Activated CD8-positive, alpha-beta memory T cell treated with anti-CD3 and anti-CD28 coated beads for 48 hours (primary cell): ENCODE measurements at places on chromosomes 6 and 20.

DNA sequence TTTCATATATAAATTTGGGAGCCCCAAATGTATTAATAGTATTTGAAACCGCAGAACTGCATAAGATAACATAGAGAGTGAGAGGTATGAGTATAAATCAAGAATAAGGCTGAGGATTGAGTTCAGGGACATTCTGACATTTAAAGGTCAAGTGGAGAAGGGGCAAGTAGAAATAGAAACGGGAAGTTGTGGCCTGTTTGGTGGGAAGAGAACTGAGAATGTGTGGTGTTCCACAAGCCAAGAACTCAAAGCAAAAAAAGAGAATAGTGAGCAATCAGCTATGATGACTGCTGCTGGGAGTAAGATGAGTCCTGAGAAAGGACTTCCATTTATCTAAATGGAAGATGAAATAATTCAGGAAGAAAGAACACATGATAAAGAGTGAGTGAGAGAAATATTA, 418.4 kb downstream of the CD109 start:
- no peak for DNase-seq

GRCh38 chr6:155247618-155248007, 16.2 kb upstream of the CLDN20 start:
- no peak for DNase-seq

DNA sequence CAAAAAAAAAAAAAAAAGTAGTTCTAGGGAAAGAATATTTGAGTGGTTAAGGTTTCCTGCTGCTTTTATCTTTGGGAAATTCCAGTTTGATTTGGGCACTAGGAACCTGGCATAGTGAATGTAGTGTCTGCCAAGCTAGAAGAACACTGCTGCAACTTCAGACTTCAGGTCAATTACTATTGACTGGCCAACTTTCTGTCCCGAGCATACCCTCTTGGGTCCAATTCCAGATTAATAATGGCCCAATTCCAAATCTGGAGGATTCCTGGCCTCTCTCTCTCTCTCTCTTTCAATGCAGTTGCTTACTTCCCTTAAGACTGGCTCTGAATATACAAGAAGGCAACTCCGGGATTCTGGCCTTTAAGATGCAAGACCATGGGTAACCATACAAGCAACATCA, 74.9 kb downstream of the ANKEF1 start:
- no peak for DNase-seq

GRCh38 chr6:16635810-16636602, 125.3 kb downstream of the ATXN1 start:
- DNase-seq, result no peak

- no peak for DNase-seq
These were observed 409.9 kb upstream of the MARCKS start for GRCh38 chr6:113447088-113447831.

- no peak for DNase-seq
These were observed 500.3 kb upstream of the PTCHD4 start for GRCh38 chr6:48611332-48611731.

DNA sequence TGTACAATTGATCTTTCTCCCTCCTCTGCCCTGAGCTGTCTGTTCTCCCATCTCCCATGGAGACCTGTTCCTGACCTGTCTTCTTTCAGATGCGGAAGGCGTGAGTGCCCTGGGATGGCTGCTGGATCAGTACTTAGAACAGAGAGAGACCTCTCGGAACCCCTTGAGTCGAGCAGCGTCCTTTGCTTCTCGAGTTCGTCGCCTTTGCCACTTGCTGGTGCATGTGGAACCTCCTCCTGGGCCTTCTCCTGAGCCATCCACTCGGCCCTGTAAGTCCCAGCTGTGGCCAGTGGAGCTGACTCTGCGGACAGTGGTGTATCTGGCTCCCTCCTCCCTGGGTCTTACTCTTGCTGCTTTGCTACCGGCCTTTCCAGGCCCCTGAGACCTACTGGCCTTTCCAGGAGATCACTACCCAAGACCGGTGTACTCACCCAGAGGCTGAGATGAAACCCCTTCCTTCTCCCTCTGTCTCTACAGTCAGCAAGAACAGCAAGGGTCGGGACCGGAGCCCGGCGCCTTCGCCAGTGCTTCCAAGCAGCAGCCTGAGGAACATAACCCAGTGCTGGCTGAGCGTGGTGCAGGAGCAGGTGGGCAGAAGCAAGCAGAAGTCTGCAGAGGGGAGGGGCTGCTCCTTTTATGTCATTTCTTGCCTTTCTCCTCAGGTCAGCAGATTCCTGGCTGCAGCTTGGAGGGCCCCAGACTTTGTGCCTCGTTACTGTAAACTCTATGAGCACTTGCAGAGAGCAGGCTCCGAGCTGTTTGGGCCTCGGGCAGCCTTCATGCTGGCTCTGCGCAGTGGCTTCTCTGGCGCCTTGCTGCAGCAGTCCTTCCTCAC, 22.5 kb downstream of the CUL9 start:
- no peak for DNase-seq

DNA sequence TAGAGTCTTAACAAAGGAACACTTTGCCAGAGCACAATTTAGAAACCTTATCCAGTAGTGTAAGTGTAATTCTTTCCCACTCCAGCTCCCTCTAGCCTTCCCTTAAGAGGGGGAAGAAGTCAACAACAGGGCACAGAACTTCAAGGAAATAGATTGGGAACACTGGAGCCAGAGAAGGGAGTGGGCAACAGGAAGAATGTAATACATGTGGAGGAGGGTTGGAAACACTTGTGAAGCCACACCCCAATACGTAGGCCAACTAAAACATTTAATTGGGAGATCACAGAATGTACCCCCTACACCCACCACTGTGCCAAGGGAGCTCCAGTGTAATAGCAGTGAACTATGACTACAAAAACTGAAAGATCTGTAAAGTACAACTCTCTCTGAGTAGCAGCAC, 735.7 kb upstream of the HS3ST5 start:
- no peak for DNase-seq

GRCh38 chr6:88561954-88562315, 395.8 kb upstream of the CNR1 start:
- DNase-seq, result no peak

- no peak for DNase-seq
These were observed 524.0 kb downstream of the CD83 start for GRCh38 chr6:14641423-14642135.

- DNase-seq, result no peak
These were observed 775 bp downstream of the MTFR2 start for GRCh38 chr6:136249336-136249735.

- DNase-seq, result no peak
These were observed 4.8 kb upstream of the PRSS16 start for GRCh38 chr6:27242589-27243265.

DNA sequence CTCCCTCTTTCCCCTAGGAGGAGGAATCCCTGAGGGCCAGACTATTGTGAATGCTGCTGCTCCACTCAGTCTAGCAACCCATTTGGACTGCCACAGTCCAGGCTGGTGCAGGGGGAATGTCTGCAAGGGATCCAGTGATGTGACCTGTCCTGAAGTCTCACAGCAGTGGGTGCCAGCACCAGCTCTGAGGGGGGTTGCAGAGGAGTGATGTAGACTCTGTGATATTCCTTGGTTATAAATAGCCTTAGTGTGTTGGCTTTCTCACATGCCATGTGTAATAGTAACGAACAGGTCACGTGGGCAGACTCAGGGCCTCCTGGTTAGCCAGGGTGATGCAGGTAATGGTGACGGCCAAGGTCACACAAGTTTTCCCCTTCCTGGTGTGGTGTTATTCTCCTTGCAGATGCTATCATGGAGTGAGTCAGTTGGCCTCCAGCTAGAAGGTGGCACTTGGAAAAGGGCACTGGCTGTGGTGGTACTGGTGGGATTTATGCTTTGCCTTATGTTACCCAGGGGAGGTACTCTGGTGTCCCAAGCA, 404.4 kb downstream of the UTRN start:
- no peak for DNase-seq

- DNase-seq, result no peak
These were observed 155.5 kb upstream of the RPS6KA2 start for GRCh38 chr6:166782520-166782919.

DNA sequence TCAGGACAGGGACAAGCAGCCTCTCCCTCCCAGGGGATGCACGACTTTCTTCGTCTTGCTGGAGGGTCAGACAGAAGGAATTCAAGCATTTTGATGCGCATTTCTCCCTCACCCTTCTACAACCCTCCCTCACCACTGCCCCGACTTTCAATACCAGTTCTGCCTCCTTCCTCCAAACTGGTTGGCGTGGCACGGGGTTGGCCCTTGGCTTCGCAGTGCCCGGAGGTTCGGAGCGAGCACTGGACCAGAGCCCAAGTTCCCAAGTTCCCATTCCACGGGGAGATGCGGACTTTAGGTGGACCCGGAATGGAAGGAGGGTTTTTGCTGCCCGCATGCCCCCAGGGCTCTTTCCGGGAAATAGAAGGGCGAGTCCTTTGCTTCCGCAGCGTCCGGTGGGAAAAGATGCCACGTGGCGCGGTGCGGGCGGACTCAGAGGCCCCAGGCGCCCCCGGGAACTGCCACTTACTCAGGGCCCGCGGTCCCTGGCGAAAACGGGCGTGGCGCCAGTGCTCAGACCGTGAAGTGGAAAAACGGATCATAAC, 8.0 kb upstream of the LAMP5 start:
- DNase-seq, result no peak

DNA sequence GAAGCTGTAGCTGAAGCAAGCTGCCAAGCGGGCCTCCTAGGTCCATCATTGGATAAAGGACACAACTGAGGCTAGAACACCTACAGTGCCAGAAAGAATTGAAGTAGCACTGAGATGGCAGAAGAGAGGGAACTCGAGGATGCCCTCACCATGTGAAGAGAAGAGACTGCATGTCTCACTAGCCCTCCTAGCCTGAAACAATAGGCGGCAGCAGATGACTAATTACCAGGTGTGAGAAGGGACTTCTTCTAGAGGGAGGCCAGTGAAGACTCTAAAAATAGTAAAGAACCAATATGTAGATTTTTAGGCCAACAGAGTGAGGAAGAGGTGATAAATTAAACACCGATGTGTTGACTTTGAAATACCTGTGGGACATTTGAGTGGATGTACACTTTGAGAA, 50.3 kb downstream of the LGSN start:
- DNase-seq, result no peak

- no peak for DNase-seq
These were observed 61.6 kb downstream of the IRF4 start for GRCh38 chr6:453152-453551.

DNA sequence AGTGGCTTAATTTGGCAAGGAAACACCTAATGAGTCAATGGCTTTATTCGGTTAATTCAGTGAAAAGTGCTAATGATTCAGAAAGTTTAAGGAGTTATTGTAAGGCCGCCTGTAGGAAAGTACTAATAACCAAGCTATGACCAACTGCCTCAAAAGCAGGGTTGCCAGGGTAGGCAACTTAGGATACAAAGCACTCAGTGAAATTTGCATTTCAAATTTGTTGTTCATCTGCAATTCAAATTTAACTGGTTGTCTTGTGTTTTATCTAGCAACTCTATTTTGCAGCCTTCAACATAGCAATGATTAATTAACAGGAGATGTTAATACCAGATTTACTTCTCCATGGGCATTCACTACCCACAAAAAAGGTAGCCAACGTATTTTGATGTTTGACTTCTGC, 412.3 kb downstream of the PRKN start:
- DNase-seq, result no peak

DNA sequence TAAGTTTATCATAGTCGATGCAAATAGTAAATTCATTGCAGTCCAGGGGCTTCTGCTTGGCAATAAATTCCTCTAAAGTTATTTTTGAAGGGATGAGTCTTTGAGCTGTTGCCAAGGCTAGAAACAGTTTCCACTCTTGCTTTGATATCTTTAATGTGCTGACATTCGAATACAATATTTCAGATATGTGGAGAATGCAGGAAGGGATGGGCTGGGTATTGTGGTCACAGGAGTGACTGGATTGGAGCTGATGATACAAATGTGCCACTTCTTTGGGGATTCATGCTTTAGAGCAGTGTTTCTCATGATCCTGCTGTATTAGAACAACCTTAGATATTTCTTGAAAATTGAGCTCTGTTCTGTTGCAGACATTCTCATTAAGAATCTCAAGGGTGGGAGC, 139.0 kb downstream of the PRDM13 start:
- DNase-seq, result no peak

GRCh38 chr6:150535151-150535804, 64.4 kb upstream of the PLEKHG1 start:
- no peak for DNase-seq

- DNase-seq, result no peak
These were observed 110.3 kb upstream of the PRSS16 start for GRCh38 chr6:27136978-27137814.

GRCh38 chr6:34817446-34817845, 25.6 kb downstream of the BLTP3A start:
- DNase-seq, result no peak

- no peak for DNase-seq
These were observed 56.2 kb upstream of the TULP4 start for GRCh38 chr6:158255989-158256601.

- no peak for DNase-seq
These were observed 30.5 kb downstream of the FOXP4 start for GRCh38 chr6:41576667-41577066.

- no peak for DNase-seq
These were observed 391.1 kb upstream of the HSF2 start for GRCh38 chr6:122008101-122008999.

GRCh38 chr6:17714879-17715851, 8.4 kb upstream of the NUP153 start:
- no peak for DNase-seq

- no peak for DNase-seq
These were observed 78.5 kb downstream of the TRMT11 start for GRCh38 chr6:126064748-126065401.

DNA sequence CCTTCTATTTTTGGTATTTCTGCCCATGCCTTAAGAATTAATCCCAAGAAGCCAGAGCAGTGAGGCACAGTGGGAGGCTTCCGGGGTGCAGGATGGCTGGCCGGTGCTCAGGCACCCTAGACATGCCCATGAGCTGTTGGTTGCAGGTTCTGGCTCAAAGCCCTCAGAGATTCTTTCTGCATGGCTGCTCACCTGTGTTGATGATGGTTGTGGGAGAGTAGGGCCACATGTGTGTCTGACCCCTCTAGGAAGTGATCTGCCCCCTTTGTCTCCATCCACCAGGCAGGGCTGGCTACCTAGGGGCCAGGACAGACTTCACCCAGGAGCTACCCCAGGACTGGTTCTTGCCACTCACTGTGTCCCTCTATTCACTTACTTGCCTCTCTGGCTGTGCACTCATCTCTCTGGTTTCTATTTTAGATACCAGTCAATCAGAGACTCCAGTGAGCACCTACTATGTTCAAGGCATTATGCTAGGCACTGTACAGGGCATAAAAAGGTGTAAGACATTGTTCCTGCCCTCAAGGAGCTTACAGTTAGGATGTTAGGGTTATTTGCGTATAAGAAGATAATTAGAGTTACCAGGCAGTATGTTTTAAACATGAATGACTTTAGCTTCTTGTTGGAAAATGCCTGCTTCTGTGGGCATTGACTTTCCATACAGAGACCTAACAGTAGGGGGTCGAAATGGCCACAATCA, 16.8 kb downstream of the CD83 start:
- DNase-seq, result no peak

GRCh38 chr6:160394654-160395035, 46.5 kb downstream of the SLC22A3 start:
- DNase-seq, result no peak

GRCh38 chr6:161239001-161239400, 34.9 kb downstream of the AGPAT4 start:
- no peak for DNase-seq
